ENCODE measurements at places on chromosomes 12 and 14.
A peak's percentile ranks its signal among the peaks of the same experiment; 100 is the strongest.

- no peak for DNase-seq
These were observed 184.7 kb downstream of the TBX5 start for GRCh38 chr12:114221136-114221833.

DNA sequence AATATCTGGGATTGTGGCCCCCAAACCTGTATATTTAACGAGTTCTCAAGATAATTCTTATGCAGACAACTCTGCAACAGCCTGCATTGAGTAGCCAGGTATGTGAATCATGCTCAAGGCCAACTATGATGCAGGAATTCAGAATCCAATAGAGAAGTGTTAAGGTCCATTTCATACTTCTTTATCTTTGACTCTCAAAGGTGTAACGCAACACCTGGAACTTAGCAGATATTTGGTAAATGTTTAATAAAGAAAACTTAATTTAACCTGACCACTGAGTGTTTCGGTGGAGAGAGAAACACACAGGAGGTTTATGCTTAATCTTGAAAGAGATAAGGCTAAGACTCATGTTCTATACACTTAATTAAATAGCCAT lies 156.5 kb upstream of the PLEKHG7 start:
- no peak for DNase-seq

DNA sequence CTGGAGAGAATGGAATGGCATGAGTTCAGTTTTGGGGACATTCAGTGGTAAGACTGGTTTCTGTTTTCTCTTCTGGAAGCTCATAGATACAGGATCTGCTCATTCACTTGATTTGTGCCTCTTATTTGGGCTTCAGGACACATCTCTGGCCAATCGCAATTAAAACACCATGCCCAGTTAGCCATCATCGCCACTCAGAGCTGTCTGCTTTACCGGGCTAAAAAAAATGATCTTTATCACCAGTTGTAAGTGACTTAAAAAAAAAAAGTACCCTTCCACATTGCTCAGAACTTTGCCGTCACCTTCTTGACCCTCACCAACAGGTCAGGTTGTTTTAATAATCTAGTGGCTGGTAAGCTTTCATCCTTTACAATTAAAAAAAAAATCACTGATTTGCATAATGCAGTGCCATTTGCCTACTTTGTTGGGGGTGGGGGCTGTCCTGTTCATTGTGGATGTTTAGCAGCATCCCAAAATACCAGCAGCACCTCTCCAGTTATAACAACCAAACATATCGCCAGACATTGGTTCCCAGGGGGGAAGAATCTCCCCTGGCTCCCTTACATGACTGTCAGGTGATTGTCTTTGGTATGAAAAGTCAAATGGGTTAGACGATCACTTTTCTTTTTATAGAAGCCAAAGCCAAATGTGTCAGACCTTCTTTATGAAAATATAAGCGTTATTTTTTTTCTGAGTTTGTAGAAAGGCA lies 150.1 kb downstream of the PRKCH start:
- no peak for DNase-seq

DNA sequence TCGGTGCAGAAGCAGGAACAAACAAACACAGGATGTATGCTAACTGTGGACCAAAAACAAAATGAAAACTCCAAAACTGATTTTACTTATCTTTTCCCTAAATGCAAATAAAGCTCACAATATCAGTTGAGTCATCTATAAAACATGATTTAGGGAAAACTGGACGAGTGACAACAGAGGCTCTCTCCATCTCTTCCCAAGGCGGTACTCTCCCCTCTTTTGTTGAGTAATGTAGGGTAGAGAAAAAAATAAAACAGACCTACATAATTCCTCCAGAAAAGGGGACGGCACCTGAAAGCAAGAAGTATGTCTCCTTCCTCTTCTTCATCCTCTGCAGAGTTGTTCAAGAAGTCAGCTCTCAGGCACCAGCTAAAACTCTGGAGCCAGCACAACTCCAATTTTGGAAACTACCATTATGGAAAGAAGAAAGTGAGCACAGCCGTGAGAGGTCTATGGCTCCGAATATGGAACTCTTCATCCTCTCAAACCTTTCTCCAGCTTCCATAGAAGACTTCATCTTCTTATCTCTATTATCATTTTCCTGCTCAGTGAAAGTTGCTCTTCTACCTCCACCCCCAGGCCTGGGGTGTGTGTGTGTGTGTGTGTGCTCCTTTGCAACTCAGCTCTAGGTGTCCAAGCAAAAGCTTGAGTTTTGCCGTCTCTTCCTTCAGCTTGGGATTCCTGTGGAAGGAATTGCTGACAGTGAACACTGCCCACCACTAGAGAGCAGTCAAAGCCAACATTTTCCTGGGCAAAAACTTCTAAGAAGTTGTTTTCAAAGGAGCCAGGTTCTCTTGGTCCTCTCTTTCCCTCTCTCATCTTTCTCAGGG lies 155.4 kb downstream of the DIO2 start:
- DNase-seq, result peak; percentile 79

DNA sequence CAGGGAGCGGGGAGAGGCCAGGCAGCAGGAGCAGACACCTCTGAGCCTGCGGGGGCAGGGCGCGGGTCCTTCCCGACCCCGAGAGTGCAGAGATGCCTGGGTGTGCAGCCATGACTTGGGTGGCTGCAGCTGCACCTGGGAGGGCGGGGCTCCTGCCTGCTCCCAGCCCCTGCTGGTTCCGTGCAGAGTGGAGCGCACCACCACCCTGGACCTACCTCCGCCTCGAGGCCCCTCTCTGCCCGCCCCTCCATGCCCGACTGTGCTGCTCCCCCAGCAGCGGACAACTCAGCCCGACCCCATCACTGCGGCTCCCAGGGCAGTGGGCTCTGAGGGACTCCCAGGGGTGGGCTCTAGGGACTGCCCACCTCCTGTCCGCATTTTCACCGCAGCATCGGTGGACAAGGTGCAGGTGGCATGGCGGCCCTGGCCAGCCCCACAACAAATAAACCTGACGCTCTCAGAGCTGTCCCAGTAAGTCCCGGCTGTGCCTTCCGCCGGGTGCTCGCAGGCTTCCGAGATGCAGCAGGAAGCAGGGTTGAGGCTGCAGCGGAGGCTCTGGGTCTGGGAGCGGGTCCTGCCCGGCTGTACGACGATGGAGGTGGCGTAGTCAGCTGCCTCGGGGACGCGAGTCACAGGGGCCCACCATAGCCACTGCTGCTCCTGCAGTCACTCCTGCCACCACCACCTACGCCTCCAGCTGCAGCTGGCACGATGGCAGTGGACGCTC lies 392.0 kb upstream of the CCDC196 start:
- no peak for DNase-seq

GRCh38 chr14:104304451-104305351 lies 166.3 kb downstream of the KIF26A start:
- no peak for DNase-seq

- DNase-seq, result no peak
These were observed 90.1 kb upstream of the PELI2 start for GRCh38 chr14:56027916-56028712.

DNA sequence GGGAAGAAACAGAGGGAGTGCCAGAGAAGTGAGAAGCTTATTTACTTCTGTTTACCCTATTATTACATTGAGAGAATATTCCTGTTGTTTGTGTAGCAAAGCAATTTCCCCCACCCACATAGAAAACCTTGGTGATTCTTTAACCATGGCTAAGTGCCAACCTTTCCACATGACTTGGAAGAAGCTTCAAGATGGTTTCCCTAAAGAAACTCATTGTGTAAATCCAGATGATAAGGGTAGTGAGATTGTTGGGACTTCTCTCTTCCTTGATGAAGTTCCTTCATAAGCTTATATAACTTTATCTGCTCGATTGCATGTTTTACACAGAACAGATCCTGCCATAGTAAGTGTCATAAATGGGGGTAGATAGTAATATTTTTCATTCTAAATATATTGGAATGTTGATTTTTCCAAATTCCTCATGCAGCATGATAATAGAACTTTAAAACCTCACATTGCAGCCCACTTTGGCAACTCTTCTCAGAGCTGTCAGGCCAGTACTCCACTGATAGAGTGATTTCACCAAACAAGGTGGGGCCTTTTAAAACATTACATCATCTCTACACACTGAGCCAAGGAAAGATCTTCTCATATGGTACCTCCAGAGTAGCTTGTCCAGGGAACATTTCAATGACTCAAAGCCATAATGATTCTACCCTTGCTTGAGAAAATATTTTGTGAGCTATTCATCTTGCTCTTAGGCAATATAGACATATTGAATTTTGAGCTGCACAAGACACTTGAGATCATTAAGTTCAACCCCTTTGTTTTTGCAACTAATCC lies 47.8 kb upstream of the KIF21A start:
- no peak for DNase-seq

GRCh38 chr14:22184157-22184829 lies 404.7 kb downstream of the DAD1 start:
- no peak for DNase-seq

DNA sequence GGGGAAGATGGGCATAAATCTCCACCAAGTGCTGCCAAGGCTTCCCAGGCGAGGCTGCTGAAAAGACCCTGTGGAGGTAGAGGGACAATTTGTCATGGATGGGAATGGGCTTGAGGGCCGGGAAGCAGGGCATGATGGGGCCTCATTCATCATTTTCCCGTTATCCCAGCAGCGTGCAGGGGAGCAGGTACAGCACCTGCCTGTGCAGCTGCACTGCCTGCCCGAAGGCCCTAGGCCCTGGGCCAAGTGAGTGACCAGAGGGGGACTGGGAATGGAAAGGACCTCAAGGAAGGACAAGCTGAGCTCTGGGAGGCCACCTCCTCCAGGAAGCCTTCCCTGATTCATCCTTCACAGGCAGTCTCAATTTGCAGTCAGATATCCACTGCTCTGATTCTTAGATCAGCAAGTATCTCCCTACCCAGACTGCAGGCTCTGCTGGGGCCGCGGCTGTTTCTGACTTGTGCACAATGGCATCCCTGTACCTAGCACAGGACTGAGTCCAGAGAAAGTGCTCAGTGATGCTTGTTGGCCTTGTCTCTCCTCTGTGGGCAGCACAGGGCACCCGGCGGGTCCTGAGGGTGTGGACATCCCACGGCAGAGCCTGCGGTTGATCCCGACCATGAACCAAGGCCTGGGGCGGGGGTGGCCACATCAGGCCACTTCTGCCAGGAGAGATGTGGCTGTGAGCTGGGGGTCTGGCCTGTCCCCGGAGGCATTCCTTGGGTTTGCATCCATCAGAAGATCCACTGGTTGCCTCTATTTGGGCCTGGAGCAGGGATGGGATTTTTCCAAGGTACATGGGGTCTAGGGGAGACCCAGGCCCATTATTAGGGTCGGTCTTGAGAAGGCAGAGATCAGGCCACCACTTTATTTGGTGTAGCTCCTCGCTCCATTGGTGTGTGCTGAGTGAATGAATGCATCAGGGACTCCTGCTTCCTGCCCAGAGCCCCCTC lies 167.3 kb upstream of the RTL1 start:
- no peak for DNase-seq

DNA sequence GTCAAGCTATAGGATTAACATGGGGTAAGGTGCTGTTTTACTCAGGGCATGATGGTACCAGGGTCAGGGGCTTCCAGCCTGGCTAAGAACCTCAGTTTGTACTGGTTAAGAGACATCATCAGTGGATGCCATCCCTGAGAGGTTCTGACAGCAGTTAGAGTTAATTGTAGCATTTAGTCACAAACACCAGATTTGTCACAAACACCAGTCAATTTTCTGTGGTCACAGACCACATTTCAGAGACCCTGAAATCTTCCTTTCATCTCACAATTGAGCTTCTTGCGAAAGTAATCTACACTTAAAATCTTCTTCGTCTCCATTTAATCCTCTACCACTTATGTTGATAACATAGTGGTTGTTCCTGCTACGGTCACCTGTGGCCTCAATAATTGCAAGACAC lies 143.0 kb upstream of the EGLN3 start:
- no peak for DNase-seq

GRCh38 chr14:102481791-102482238 lies 27.8 kb downstream of the ANKRD9 start:
- no peak for DNase-seq

- DNase-seq, result no peak
These were observed 24.2 kb upstream of the REP15 start for GRCh38 chr12:27672051-27672450.

DNA sequence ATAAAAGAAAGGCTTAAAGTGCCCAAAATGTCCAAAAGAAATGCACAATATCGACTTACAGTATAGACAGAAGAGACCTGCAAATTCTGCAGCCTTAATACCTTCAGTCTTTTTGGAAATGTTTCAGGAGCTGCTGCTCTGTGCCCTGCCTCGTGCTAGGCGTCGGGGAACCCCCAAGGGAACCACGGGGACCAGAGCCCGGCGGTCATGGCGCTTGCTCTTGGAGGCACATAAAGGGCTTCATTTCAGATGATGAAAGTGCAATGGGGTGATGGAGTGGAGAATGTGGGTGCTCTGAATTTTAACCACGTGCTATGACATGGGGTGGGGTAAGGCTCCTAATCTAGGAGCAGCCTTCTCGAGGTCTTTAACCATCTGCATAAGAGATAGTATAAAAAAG lies 14.8 kb upstream of the AACS start:
- DNase-seq, result no peak

GRCh38 chr12:91274916-91275315 lies 92.3 kb upstream of the DCN start:
- DNase-seq, result peak; percentile 57

DNA sequence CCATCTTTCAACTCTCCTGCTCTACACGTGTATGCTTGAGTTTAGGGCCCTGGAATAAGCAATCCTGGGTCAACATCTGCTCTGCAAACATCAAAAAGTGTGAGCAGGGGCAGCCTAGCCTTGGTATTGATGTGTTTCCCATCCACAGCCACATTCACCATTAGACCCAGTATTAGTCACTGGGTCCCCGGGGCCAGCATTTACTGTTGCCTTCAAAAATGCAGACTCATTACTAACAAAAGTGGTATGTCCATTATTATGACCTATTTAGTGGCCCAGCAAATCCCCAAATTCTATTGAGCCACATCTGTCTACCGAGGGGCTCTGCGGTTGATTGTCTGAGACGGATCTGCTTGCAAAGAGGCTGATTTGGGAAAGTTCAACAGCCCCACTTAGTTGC lies 661.8 kb downstream of the DIO2 start:
- DNase-seq, result no peak

- DNase-seq, result no peak
These were observed 143.7 kb downstream of the NOVA1 start for GRCh38 chr14:26454105-26454504.

DNA sequence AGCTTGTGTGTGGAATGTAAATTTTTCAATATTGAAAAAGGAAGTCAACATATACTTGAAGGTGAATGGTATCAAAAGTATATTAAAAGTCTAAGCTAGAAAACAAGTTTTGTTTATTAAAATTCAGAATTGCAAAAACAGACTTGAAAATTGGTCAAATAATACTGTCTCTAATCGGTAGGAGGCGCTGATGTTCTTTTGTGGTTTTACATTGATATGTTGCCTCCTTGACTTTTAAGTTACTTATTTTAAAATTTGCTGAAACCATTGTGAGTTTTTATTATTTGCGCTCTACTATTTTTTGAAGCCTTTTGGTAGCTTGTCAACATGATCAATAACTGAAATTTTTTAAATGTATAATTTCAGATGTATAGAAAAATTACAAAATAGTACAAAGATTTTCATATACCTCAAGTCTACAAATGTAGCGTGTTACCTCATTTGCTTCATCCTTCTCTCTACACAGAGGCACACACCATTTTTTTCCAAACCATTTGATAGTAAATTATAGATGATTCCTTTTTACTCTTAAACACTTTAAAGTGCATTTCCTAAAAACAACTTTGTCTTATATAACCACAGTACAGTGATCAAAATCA lies 6.9 kb downstream of the RTRAF start:
- DNase-seq, result no peak

GRCh38 chr14:74195623-74196022 lies 43.6 kb upstream of the VSX2 start:
- no peak for DNase-seq

- DNase-seq, result no peak
These were observed 22.1 kb downstream of the ACVR1B start for GRCh38 chr12:51973560-51973959.
